ENCODE measurements at places on chromosomes 1 and 21.
A peak's percentile ranks its signal among the peaks of the same experiment; 100 is the strongest.

- DNase-seq, result no peak
Measured at GRCh38 chr21:38777531-38777930, 28.2 kb upstream of the ETS2 start.

- no peak for DNase-seq
Measured at GRCh38 chr1:167933788-167934187, 2.7 kb upstream of the DCAF6 start.

GRCh38 chr1:39132505-39133339, 71.8 kb upstream of the MACF1 start:
- DNase-seq, result no peak

DNA sequence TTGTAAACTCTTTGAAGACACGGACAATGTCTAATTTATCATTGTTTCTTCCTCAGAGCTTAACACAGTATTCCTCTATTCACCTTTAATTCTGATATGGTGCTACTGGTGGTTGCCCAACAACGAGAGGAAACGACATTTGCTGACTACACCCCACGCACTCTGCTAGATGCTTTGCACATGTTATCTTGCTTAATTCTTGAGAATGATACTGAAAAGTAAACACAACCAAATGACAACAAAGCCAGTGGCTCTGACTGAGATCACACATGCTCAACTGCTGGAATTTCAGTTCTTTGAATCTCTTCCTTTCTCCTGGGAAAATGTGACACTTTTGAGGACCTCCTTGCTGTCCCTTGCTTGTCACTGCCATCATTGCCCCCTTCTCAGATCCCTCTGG, 37.2 kb upstream of the DDAH1 start:
- DNase-seq, result no peak

GRCh38 chr1:52022133-52022532, 11.5 kb downstream of the KTI12 start:
- DNase-seq, result no peak

DNA sequence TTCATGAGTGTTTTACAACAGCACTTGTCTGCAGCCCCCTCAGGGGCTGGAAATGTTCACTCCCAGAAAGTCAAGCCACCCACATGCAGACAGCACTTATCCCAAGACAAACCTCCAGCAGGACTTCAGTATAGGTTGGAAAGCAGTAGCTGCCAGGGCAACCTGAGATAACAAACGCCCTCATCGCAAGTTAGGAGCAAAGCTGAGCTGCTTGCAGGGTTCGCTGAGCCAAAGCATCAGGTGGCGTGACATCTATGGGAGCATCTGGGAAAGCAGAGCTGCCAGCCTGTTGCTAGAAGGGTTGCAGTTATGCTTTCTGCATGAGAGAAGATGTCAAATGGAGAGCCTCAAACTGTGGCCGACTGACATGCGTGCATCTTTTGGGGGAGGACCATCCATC, 4.2 kb upstream of the STXBP3 start:
- DNase-seq, result no peak

GRCh38 chr1:228488818-228489674, 1.9 kb downstream of the RNF187 start:
- DNase-seq, result no peak

DNA sequence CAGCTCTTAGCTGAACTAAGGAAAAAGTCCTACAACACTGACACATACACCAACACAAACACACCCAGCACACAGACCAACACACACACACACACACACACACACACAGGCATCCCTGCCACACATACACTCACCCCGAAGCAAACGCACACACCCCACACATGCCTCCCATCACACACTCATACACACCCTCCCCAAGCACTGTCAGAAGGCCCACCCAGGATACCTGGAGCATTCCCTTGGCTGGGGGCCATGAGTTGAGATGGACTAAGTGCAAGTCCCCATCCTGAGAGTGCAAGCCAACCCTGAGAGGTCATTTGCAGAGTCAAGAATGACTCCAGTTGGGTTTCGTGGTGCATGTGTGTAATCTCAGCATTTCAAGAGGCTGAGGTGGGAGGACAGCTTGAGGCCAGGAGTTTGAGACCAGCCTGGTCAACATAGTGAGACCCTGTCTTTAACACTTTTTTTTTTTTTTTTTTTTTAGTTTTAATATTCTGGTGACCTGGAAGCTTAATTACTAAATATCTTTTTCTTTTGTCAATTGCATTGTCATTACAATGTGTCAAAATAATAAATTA, 117.3 kb downstream of the RHOU start:
- DNase-seq, result no peak

- DNase-seq, result no peak
Measured at GRCh38 chr1:21312407-21312992, 22.2 kb upstream of the ECE1 start.

- DNase-seq, result no peak
Measured at GRCh38 chr21:35381743-35382310, 332.7 kb upstream of the RUNX1 start.

- peak; percentile 70 for DNase-seq
Measured at GRCh38 chr1:63593886-63594605, 835 bp downstream of the PGM1 start.

GRCh38 chr1:217052626-217053025, 329.4 kb upstream of the ESRRG start:
- no peak for DNase-seq

GRCh38 chr1:214425716-214426425, 125.5 kb downstream of the PTPN14 start:
- DNase-seq, result no peak

DNA sequence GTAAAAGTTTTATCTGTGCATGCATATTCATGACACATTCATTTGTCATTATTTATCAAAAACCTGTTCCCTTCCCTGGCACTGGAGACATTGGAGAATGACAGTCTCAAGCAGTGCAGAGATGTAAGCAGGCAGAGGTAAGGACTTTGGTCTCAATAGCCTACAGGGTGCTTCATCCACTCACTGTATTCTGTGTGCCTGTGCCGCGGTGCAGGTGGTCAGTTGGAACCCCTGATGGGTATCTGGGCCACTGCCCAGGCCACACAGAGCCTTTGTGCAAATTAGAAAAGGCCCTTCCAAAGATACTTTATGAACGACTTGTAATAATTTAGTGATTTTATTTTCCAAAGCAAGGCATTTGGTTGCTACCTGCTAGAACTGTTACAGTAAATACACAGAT, 44.0 kb downstream of the CDC42 start:
- DNase-seq, result no peak

- no peak for DNase-seq
Measured at GRCh38 chr21:33872881-33873515, 42.6 kb downstream of the ATP5PO start.

- DNase-seq, result no peak
Measured at GRCh38 chr21:17053321-17053720, 459.5 kb upstream of the CXADR start.
